Dermis blood vessel endothelial cell (primary cell): ENCODE measurements at places on chromosomes 4 and X.

GRCh38 chr4:93617606-93618005 is 210.9 kb upstream of the ATOH1 start:
- DNase-seq: no peak

DNA sequence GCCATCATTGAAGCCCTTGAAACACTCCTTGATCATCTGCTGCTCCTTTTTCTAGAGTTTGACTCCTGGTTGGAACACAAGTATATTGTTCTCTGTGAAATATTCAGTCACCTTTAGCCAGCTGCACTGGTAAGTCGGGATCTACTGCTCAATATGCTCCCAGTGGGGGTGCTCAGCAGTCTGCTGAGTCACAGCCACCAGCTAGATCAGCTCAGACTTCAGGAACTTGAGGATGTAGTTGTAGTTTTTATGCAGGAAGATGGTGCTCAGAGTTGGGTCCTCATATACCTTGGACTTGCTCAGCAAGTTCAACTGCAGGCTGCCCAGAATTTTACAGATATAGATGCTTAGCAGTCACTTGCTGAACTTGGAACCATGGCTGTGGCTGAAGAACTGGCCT is 202.5 kb upstream of the RPL34 start:
- DNase-seq: no peak

DNA sequence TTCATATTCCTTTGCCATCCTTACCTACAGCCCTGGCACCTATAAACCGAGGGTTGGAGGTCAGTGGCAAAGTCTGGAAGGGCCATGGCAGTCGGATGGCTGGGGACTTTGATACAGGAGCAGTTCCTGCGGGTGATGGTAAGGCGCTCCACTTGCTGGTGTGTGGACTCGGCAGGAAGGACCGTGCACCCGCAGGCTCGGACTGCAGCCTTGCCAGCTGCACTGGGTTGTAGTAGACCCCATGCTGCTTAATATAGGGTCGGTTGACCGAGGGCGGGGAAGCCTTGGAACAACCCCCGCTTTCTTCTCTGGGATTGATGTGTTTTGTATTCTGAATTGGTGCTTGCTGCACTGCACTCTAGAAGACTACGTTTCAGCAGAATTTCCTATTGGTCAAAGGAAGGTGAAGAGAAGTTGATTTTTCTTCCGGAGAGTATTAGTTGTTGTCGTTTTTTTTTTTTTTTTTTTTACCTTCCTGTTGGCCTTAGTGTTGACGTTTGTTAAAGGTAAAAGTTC is 638 bp downstream of the BLTP1 start:
- peak; percentile 51 for DNase-seq

GRCh38 chr4:52576961-52577623 is 82.0 kb downstream of the USP46 start:
- DNase-seq: no peak

- DNase-seq: peak; percentile 84
These were observed 553.3 kb upstream of the MAGEB2 start for GRCh38 chrX:29662101-29662500.
